Hematopoietic multipotent progenitor cell treated with erythropoietin and hydrocortisone succinate and interleukin-3 and kit ligand, for 6 days (in vitro differentiated cells): ENCODE measurements at places on chromosomes 6 and 20.

DNA sequence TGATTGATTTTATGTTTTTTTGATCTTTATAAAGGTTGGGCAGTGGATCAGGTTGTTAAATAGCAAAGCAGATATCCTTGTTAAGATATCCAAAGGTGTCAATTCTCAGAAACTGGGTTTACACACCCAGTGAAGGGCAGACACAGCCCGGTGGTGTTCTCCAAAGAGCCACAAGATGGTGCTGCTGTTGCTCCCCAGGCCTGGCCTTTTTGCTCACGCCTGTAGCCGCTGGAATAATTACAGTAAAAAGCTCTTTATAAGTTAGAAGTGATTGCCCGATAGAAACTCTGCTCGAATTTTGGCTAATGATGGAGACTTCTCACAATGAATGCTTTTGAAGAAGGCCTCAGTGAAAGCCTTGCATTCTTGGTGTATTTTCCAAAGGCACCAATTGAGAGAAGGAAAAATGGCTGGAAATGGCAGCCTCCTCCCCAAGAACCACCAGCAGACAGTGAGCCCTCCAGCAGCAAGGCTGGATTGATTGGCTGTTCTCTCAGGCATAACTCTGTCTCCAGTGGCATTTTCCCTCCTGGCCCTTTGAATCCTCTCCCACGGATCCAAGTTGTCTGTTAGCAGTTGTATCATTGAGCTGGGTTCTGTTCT is 120.5 kb upstream of the CHD6 start:
- DNase-seq, result peak; percentile 80

GRCh38 chr20:43194137-43194536 is 4.4 kb upstream of the PTPRT start:
- no peak for DNase-seq

DNA sequence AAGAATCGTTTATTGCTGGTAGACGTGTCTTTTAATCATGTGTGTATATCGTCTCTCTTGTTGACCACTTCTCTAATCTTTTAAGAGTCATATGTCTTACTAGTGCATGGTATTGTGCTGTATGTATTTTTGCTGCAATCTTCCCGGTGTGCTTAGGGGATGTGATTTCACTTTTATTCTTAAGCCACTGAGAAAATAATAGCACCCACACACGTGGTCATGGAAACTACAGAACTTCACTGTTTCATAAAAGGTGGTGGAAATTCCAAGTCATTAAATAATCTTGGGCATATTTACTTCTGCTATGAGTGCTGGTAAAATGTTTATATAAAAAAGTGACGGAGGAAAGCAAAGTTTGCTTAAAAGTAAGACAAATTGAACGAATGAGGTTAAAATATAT is 3.0 kb upstream of the CDYL start:
- no peak for DNase-seq

DNA sequence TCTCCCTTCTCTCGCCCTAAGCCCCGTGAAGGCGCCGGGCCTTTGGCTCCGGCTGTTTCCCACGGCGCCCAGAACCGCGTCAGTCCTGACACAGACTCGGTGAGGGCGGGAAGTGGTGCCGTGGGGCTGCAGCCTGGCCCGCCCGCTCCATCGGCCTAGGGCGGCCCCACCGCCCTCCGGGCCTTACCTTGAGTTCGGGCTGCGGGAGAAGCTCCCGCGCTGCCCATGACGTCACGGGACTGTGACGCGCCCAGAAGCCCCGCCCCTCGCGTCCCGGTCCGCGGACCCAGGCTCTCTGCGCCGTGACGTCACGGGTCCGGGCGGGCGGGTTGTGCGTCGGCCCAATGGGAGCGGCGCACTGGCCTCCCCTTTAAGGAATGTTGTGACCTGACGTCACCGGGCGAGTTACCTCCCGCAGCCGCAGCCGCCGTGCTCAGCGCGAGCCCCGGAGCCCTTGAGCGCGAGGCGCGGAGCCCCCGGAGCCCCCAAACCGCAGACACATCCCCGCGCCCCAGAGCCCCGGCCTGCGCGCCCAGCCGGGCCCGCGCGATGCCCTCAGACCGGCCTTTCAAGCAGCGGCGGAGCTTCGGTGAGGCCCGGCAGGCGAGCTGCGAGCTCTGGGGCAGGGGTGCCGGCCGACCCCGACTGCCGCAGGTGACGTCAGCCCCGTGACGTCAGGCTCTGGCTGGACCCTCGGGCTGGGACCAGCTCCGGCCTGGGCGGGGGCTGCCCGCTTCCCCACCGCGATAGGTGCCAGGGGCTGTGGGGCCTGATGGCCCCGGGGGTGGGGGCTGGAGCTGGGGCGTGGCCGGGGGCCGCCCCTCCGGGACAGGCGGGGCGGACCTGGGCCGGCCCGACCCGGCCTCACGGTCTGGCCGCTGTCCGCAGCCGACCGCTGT is at the start of gene MAP1LC3A:
Gene MAP1LC3A, plus strand, starts transcription at position 399 of the 899 bp plus-strand sequence. Its CDS starts 151 bp downstream, at position 550.
- DNase-seq, result peak; percentile 95

DNA sequence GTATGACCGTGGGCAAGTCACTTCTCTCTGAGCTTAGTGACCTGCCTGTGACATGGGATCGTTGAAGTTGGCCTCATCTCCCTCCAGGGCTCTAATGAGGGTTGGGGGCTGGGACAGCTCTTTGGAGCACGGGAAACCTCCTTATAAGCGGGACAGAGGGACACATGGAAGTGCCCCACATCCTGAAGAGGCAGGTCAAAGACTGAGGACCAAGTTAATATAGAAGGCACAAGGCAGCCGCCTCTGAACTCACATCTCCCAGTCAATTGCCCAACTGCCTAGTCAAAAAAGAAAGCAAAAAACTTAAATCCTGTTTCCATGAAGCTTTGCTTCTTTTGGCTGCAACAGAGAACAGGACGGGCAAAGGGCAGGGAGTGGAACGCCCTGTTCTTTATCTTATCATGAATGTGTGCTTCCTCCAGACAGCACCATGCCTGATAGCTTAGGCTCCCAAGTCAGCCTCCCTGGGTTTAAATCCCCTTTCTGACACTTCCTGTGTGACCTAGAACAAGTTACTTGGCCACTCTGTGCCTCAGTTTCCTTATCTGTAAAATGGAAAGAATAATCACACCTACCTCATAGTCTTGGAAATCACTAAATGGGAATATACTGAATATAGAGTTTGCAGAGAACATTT is 27.1 kb downstream of the LBP start:
- peak; percentile 82 for DNase-seq

- DNase-seq, result no peak
Observed at GRCh38 chr6:134870677-134871498, 79.0 kb downstream of the ALDH8A1 start.

DNA sequence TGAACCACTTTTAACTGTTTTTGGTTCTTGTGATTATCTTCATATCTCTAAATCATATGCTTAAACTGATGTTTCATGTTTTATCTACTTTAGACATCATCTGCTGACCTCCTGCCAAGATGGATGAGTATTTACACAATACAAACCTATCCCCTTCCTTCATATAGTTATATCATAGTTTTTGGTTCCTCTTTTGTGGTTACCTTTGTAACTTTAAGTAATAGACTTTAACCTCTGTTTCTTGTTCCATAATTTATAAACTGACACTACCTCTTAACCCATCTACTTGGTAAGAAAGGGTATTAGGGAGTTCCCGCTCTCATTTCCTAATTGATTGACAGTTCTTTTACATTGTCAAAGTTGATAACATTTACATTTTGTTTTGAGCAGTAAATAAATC is 11.9 kb downstream of the PCMT1 start:
- peak; percentile 66 for DNase-seq

DNA sequence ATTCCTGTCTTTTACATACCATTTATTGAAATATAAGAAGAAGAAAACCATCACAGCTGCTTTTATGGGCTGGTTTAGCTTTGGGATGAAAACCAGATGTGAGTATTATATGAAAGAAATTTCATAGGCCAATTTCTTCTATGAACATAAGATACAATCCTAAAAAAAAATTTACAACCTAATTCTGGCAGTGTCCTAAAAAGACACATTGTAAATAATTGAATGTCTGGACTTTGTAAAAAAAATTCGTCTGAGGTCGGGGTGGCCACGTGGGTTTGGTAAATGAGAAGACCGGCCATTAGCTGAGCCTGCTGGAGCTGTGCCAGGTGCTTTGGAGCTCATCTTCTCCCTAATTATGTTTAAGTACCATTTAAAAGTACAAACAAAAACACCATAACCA is 26.8 kb downstream of the DACT2 start:
- no peak for DNase-seq

DNA sequence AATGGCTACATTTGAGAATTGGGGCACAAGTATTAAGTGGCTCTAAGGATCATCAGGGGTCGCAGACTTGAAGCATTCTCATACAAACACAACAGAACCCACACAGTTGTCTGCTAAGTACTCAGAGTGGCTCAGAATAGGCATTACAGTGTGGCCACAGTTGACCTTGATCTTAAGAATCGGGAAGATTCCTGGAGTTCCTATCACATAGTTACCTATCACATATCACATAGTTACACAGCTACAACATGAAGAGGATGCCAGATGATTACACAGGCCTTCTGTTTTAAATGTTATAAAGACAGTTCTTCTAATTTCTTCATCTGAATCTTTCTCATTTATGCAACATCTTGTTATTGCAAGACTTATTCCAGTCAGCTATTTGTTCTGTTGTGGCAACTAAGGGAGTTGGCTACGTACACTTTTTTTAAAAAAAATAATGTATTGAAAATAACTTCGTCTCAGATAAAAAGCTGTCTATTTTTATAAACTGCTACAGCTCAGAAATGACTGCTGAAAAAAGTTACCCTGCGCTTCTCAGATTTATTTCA is 129.0 kb downstream of the REV3L start:
- no peak for DNase-seq

- DNase-seq, result no peak
Observed at GRCh38 chr20:31695849-31696804, 26.5 kb downstream of the BCL2L1 start.

GRCh38 chr6:32940656-32941213 is at the start of gene HLA-DMB:
Gene HLA-DMB, minus strand, starts transcription at chr6:32941028. Its CDS starts 221 bp downstream, at chr6:32940807.
- DNase-seq, result peak; percentile 89

DNA sequence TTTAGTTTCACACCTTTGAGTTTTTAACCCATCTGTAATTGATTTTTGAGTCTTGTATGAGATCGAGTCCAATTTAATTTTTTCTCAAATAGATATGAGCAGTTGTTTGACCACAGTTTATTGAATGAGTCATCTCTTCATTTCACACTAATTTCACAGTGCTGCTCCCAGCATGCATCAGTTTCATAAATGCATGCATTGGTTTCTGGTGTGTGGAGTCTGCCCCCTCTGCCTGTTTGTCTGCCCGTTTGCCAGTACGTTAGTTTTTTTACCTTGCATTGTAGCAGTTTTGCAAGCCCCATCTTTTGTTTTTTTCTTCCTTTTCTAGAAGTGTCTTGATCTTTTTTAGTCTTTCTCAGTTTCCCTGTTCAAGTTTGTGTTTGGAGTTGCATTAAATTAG is 11.9 kb downstream of the SLX4IP start:
- peak; percentile 93 for DNase-seq

DNA sequence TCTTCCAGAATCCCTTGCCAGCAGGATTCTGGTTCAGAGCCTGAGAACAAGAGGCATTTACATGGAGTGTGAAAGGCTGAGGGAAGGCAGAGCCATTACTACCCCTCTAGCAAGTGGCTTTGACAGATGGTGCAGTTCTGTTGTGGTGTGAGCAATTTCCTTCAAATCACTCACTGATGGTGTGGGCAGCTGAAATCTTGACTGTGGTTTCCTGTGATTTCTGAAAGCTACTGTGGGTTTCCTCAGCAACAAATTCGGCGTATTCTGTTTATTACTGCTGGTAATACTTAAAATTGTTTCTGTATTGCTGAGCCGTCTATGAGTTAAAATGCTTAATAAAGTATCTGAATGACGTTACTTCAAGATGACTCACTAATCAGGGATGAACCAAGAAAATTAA is 181.5 kb upstream of the TCF21 start:
- peak; percentile 52 for DNase-seq

- DNase-seq, result no peak
Observed at GRCh38 chr6:16420715-16421461, 182.5 kb downstream of the GMPR start.

GRCh38 chr6:21953831-21954801 is 342.7 kb downstream of the PRL start:
- DNase-seq, result peak; percentile 19

- no peak for DNase-seq
Observed at GRCh38 chr6:167504385-167504961, 179.6 kb downstream of the TTLL2 start.

DNA sequence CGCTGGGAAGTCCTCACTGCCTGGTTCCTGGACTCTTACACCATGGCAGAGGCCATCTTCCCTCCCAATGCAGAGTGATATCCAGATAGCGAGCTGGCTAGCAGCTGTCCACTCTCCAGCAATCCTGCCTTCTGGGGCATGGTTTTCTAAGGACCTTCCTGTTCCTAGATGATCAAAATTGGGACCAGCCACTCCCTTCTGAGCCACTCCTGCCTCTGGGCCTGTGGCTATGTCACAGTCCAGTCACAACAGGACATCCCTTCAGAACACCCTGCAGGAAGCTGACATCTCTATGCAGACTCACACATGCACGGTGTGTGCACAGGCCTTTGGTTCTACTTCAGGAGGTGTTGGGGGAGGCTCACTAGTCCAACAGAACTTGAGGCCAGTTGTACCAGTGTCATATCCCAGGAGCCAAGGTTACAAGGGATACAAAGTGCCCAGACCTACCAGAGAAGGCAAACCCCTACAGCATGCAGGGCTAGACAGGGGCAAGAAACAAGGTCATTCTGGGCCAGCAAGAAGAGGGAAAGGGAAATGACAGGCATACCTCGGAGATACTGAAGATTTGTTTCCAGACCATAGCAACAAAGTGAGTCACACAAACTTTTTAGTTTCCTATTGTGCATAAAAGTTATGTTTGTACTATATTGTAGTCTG is 2.7 kb upstream of the MCCD1 start:
- no peak for DNase-seq

DNA sequence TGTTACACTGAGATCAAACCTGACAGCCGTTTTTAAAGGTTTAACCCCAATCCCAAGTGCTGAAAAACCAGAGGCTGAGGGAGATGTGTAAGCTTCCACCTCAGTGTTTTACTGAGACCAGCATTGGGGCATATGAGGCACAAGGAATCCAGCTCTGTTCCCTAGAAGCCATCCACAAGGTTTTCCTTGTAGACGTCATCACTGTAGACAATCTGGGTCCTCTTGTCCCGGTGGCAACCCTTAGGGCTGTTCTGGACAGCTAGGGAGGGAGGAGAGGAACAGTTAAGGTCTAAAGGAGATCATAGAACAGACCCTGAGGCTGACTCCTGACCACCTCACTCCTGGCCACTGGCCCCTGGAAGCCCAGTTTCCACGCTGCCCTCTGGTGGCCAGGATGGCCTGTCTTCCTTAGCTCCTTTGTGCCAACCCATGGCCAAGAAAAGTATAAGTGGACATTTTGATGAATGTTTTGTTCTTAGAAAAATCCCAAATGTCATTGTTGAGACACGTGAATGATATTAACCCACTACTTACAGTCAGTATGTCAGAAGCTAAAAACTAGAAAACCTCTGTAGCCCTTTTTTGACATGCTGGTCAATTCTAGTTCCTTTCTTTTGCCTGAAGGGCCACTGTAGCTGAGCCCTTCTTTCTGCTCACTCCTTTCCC is 6.4 kb downstream of the CFB start:
- peak; percentile 76 for DNase-seq

DNA sequence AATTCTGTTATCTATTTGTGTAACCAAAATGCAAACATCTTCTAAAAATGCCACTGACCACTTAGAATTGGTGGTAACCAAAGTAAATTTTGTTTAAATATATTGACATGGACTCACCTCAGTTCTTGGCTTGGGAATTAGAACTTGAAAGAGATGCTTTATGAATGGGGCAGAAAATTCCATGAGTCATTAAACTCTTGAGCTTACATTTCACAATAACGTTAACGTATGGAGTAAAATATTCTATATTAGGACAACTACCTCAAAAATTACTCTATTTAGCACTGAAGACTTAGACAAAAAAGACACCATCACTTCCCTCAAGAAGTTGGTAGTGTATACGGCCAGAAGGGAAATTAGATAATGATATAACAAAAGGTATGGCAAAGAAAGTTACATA is 752.2 kb upstream of the MARCKS start:
- no peak for DNase-seq
